ENCODE measurements at places on chromosomes 1 and 21.

DNA sequence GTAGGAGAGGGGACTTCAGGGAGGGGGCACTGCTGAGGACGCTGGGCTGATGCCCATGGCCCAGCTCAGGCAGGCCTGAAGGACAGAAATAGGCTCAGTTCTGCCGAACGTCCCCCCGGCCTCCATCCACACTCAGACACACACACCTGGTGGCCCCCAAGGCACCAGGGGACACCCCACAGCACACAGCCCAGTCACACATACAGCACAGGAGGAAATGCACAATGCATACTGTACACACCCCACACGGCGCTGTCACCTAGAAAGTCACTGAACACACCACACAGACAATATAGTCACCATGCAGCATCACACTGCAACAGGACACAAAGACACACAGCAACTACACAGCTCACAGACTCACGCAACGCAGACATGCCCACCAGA is 562 bp downstream of the SYTL1 start:
- no peak for DNase-seq

DNA sequence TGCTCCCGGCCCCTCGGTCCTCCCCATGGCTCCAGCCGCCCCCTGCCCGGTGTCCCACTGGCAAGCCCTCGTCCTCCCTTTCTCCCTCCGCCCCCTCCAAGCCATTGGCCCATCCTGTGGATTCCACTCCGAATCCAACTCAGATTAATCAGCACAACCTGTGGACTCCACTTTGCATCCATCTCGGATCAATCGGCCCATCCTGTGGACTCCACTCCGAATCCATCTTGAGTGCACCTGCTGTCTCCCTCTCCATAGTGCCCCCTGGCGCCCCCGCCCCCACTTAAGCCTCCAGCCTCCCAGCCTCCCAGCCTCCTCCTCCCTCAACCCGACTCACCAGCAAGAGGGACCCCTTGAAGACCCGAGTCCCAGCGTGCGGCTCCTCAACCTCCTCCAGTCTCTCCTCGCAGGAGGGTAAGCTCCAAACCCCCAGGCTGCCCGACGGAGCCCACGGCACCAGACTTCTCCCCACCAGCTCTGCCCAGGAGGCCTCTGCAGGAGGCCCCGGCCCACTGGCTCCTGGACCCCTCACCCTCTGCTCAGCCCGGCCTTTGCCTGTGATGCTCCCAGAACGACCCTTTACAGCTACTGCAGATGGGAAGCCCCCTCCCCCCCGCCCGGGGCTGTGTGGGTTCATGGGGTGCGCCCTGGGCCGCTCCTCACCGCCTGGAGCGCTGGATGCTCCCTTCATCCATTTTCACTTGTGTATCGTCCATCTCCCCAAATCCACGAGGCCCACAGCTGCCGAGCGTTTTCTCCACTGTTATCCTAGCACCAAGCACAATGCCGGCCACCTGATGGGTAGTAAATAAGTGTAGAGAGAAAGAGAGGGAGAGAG is 40.6 kb upstream of the TSPEAR start:
- DNase-seq = no peak

- no peak for DNase-seq
Observed at GRCh38 chr1:47433477-47434050, 4.3 kb upstream of the FOXD2 start.

GRCh38 chr1:162400790-162401355 is 11.1 kb downstream of the SH2D1B start:
- no peak for DNase-seq

DNA sequence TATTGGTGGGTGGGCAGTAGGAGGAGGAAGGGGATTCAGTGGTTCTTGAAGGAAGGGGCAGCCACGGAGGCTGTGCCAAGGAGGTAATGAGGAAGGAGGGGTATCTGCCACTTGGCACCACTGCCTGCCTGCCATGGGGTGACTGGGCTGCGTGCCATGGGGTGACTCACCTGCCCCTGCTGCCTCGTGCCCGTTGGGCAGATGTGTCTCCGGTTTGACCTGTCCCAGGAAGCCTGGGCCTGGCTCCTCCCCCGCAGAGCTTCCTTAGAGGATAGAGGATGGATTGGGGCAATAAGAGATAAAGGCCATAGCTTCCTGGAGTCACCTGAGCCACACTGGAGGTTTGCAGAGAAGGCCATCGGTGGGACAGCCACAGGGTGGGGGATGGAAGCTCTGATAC is 1.7 kb downstream of the PADI3 start:
- no peak for DNase-seq

DNA sequence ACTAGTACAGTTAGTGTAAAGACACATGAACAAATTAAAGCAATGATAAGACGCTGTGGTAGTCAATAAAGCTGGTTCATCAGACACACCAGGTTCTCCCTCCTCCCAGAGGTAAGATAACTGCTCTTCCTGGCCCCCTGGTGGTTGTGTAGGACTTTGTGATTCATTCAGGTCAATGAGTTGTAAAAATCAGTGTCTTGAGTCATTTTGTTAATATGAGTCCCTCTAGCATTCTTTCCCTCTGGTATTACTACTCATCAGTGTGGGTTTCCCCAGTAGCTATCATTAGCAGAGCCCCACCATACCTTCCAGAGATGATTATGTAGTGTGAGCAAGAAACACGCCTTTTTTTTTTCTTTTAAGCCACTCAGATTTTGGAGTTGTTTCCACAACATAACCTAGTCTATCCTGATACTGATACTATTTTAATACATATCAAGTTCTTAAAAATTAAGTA is 3.6 kb upstream of the SETDB1 start:
- DNase-seq = peak; percentile 44
